ENCODE measurements at places on chromosomes 1 and 21.

DNA sequence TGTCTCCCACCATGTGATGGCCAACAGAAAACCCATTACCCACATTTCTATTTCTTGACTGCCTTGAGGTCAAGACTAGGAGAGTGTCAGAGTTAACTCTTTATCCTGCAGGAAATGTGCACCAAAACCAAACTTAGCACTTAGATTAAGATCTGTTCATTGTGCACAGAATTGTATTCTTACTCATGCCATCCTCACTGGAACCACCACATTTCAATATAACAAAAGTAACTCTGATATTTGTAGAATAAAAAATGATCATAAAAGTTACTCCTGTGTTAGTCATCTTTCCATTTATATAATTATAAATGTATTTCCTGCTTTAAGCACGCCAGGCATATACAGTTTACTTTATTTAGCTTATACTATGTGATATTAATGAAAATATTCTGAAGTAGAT, 193.0 kb upstream of the DPYD start:
- no peak for DNase-seq

DNA sequence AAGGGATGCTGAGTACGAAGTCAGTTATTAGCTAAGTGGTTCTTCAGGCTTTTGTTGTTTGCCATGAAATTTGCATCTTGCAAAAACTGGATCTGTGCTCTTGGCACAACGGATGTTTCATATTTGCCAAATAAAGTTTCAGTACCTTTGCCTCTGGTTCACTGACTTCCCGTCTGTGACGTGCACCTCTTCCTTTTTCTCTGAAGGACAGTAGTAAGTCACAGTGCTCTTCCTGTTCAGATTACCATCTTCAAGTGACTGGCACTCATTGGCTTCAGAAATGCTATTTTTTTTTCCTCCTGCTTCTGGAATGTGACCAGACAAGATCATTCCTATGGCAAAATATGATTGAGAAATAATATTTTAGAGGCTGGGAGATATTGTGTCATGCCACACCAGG, 75.9 kb upstream of the GREM2 start:
- no peak for DNase-seq

DNA sequence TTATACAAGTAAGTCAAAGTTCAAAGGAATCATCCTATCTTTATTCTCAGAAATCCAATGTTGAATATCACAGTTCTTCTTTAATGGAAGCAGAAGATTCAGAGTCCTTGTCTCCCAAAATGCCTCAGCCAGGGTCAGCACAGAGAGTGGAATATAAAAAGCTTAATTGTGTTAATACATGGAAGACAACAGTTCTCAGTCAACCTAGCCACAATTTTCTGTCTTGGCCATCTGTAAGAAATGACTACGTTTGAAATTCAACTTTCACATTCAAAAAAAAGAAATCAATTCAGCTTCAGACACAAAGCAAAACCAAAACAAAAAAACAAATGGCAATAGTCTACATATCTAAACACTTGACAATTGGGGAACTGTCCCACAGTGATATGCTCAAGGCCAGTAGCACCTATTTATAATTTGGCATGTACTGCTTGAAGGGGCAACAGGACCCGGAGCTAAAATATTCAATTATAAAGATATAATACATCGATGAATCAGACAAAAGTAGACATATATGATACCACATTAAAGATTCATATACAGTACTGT, 27.3 kb upstream of the GLIS1 start:
- no peak for DNase-seq

DNA sequence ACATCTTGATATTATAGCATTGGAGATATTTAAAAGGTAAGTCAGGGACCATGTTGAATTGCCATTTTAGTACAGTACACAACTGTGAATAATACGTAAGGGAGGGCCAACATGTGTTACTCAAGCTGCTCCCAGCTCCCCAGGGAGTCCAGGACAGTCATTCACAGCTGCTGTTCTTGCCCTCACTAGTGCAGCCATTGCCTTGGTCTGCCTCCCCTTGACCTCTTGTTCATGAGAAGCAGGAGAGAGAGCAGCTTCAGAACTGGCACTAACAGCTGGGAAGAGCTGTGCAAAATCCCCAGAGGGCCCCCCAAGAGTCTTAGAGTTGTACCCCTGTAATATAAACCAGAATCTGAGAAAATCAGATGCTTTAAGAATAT, 16.4 kb downstream of the TCEANC2 start:
- no peak for DNase-seq

DNA sequence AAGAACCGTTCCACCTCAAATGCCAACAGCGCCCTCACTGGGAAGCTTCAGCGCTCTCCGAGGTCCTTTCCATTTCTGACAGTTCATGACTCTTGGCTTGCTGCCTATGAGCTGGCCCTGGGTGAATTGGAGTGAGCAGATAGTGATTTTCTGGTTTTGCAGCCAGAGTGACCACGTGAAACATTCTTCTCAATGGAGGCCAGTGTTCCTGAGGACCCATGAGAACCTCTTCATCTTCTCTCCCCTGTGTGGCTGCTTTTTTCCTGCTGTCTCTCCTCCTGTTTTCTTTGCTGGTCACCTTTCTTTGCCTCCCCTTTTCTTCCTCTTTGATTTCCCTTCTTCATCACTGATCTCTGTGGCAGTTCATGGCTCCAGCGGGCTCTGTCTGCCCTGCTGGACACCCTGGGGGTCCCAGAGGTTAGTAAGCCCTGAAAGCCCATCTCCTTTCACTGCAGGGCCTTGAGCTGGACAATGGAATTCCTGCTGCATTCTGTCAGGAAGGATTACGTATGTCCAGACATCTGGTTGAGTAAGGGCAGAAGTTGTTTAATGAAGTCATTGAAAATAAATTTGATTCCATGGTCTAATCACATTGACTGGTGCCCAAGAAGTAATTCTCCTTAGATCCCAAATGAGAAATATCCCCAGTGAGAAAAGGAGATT, 29.9 kb downstream of the VASH2 start:
- DNase-seq, result no peak

GRCh38 chr1:231335663-231336602, 1.7 kb downstream of the EXOC8 start:
- peak; percentile 5 for DNase-seq

DNA sequence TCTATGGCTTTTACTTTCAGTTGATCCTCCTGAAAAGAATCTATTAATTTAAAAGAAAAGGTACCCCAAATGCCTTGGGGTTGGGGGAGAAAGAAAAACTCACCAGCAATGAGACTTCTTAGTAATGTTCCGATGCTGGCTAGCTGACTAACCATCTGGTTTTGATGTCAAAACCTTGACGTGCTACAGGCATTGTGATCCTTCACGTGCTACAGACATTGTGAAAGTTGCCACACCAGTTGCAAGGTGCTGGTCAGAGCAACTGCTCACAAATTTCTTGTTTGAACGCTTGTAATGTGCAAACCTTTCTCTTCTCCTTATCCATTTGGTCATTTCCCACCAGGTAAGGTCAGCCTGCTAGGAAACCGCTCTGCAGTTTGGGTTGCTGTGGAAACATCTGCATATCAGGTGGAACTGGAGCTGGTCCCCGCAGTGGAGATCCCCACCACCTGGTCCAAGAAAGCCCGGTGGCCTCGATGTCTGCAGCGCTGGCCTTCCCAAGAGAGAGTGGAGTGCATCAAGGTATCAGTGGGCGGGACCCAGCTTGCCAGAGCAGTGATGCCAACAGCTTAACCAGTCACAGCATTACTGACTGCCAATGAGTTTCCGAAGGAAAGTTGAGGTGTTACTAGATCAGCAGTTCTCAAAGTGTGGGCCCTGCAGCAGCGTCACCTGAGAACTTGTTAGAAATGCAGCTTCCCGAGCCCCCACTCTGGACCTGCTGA, 16.1 kb downstream of the MAB21L3 start:
- no peak for DNase-seq

- DNase-seq, result no peak
Observed at GRCh38 chr1:235074523-235075047, 54.1 kb downstream of the TOMM20 start.

GRCh38 chr1:96980448-96980847, 258.9 kb downstream of the PTBP2 start:
- no peak for DNase-seq

DNA sequence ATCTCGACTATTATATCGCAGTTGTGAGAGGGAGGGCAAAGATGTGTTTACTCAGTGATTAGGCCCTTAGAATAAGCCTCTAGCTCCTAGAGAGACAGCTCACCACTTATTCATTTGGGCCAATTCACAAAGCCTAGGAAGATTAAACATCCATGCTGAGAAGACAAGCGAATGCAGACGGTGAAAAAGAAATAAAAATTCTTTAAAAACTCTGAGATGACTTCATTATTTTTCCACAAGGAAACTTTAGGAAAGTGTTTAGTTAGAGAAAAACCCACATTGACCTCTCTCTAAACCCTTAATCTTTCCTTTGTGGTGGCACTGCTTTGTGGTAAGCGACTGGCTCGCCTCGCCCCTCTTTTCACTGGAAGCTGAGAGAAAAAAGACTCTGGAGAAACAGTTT, 146.8 kb upstream of the DMRTA2 start:
- no peak for DNase-seq

DNA sequence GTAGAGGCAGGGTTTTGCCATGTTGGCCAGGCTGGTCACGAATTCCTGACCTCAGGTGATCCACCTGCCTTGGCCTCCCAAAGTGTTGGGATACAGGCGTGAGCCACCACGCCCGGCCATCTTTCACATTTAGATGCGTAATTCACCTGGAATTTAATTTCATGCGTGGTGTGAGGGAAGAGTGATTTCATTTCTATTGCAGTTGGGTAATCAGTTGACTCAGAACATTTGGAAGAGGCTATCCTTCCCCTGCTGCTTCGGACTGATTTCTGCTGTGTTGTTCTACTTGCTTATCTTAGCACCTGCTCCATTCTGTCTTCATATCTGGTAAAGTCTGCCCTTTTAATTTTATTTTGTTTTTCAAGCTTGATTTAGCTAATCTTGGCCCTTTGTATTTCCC, 19.1 kb downstream of the DIP2A start:
- no peak for DNase-seq

DNA sequence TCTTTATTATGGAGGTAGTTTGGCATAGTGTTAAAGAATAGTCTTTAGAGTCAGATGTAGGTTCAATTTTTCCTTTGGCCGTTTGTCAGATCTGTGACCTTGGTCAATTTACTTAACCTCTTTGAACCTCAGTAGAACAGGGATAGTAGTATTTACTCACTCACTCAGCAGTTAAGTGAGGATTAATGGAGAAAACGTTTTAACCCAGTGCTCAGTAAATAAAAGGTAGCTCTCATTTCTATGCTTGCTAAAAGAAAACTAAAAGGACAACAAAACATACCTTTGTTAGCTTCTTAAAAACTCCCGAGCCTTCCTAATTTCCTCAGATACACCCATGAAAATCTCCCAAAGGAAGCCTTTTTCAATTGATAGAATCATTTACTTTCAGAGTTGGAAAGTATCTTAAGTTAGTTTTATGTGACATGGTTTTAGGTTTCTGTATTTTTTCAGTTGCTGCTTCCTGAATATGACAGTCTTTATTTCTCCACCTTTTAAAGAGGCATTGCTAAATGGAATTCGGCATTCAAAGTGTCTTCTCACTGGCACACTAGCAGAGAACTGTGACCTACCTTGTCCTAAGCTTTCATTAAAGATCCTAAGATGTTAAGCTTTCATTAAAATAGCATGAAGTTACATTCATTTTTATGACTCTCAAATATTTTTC, 7.8 kb downstream of the ABCD3 start:
- no peak for DNase-seq

GRCh38 chr1:211485480-211485857, 6.5 kb downstream of the RD3 start:
- DNase-seq, result no peak

- DNase-seq, result no peak
Observed at GRCh38 chr1:241276391-241276790, 80.6 kb downstream of the RGS7 start.

DNA sequence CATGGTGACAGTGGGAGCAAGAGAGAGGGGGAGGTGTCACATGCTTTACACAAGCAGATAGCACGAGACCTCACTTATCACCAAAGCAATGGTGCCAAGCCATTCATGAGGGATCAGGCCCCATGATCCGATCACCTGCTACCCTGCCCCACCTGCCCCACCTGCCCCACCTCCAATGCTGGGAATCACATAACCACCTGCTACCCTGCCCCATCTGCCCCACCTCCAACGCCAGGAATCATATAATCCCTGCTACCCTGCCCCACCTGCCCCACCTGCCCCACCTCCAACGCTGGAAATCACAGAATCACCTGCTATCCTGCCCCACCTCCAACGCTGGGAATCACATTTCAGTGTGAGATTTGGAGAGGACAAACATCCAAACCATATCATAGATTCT, 10.6 kb upstream of the AIRE start:
- DNase-seq, result no peak

DNA sequence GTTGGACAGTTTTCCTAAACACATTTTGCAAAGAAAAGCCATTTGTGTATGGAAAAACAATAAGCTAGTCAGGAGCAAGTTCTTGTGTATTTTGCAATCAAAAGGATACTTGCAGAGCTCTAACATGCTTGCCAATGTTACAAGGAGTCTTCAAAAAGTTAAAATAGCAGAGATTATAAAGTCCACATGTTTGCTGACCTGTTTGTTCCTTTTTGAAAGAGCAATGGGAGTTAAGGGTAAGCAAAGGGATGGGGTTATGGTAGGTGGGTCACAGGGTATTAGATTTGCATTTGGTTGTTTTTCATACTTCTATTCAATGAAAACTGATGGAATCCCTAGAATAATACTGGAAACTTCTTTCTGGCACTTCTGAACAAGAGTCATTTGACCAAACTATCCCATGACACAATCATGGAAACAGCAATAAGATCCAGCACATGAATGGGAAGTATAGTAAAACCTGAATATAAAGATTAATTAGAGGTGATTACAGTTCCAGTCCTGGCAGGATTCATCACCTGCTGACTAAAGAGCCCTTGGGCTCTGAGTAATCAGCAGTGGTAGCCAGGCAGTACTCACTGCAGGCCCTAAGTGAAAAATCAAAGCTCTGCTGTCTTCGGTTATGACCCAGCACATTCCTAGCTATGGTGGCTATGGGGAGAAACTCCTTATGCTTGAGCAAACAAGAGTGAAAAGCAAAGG, 27.1 kb upstream of the ZC3H11B start:
- DNase-seq, result no peak

GRCh38 chr1:12206792-12207424, 22.9 kb upstream of the VPS13D start:
- DNase-seq, result no peak

- no peak for DNase-seq
Observed at GRCh38 chr1:17005365-17005740, 6.4 kb downstream of the ATP13A2 start.

DNA sequence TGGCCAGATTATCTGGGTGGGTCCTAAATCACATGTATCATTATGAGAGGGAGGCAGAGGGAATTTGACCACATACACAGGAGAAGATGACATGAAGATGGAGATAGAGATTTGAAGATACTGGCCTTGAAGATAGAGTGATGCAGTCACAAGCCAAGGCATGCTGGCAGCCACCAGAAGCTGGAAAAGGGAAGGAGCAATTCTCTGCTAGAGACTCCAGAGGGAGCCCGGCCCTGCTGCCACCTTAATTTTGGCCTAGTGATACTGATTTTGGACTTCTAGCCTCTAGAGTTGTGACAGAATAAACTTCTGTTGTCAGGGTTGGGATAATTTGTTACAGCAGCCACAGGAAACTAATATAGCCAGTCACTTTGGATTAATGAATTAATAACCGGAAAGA, 2.2 kb upstream of the PRDM2 start:
- DNase-seq, result no peak

- no peak for DNase-seq
Observed at GRCh38 chr1:209421186-209421585, 162.3 kb upstream of the CAMK1G start.
